ENCODE measurements at places on chromosomes 2 and 18.
A peak's percentile ranks its signal among the peaks of the same experiment; 100 is the strongest.

DNA sequence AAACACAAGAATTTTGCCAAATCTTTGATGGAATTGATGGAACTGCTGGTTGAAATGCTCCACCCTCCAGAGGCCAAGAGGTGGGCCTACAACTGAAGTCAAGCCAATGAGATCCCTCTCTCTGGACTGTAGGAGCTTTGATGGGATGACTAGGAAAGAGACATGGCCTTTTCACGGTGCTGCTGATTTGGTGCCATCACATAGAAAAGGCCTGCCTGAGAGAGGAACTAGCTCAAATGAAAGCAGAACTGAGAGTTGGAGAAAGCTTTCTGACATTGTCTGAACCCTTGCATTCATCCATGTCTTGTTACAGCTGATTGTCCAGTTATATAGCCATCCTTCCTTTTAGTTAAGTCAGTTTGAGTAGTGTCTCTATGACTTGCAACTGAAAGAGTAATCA lies 283.8 kb upstream of the LYPD1 start:
- DNase-seq: no peak

GRCh38 chr2:88019985-88020384 lies 3.6 kb upstream of the RNU2-63P start:
- DNase-seq: no peak

GRCh38 chr2:72367530-72368225 lies 220.0 kb upstream of the CYP26B1 start:
- peak; percentile 43 for DNase-seq

DNA sequence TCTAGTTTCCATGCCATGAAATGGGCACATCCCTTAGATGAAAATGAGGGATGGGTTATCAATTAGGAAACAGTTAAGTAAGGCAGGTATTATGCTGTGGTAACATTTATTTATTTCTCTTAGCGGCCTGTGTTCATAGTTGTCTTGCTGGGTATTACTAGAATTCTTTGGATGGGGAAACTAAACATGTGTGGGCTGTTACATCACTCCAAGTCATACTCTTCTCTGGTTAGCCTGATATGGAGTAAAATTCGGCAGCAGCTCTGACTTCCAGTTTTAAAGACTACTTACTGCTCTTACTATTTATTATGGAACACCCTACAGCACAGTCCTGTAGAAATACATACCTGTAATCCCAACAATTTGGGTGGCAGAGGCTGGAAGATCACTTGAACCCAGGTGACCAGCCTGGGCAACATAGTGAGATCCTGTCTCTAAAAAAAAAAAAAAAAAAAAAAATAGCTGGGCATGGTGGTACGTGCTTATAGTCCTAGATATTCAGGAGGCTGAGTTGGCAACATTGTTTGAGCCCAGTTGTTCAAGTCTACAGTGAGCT lies 33.1 kb upstream of the RASGRP3 start:
- no peak for DNase-seq

- DNase-seq: no peak
Observed at GRCh38 chr18:3148930-3149535, 70.7 kb downstream of the MYOM1 start.

DNA sequence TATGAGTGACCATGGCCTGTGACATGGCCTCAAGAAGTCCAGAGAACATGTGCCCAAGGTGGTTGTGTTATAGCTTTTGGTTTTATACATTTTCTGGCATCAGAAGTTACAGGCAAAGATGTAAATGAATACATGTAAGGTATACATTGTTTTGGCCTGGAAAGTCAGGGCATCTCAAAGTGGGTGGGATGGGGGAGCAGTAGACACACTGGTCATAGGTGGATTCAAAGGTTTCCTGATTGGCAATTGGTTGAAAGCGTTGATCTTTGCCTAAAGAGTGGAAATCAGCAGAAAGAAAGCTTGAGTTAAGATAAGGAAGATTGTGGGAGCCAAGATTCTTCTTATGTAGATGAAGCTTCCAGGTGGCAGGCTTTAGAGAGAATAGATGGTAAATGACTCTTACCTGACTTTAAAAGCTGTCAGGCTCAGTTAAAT lies 62.1 kb upstream of the DYNAP start:
- DNase-seq: no peak

GRCh38 chr2:99593692-99594427 lies 104.0 kb upstream of the REV1 start:
- no peak for DNase-seq

- DNase-seq: no peak
Observed at GRCh38 chr2:942775-943460, 7.7 kb upstream of the SNTG2 start.

DNA sequence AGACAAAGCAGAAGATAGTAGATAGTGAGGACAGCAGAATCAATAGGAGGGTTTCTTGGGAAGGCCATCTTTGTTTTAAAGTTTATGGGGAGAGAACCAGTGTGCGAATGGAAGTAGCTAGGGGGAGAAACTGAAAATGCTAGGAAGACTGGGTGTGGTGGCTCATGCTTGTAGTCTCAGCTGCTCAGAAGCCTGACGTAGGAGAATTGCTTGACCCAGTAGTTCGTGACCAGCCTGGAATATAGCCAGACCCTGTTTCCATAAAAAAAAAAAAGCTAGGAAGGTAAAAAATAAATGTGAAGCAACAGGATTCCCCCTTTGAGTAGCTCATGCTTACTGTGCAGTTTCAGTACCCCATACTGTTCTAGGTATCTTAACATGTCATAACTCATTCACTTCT lies 19.2 kb upstream of the DRC1 start:
- no peak for DNase-seq

- peak; percentile 76 for DNase-seq
Observed at GRCh38 chr2:38076152-38076709, 280 bp upstream of the CYP1B1 start.

DNA sequence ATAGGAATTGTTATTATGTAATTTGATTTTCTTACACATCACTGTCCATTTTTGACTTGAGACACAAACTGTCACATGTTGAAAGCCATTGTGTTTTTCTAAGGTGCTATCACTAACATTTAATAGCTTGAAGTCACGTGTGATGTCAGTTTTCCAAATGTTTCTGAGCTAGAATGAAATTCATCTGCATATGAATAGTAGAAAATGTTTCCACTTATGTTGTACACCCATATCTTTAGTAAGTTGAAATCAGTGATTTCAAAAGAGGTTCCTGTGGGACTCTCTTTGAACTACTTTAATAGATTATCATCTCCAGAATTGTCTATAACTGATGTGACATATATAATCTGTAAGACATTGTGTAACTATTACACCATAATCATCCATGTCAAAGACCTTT lies 27.8 kb downstream of the ABCG5 start:
- DNase-seq: no peak

DNA sequence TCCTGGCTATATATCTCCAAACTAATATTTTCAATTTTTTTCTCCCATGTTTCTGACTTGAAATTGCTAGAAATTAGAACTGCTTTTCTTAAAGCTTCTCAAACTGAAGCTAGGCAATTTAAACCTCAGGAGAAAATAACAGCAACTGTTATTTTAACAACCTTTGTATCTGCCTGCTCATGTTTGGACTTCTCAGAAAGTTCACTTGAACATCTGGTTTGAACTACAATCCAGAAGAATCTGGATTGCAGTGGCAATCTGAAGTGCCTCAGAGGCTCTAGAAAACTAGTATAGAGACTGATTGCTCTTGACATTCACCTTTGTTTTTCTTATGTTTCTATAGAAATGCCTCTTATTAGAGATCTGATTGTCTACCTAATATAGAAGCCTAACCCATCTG lies 64.1 kb downstream of the STAT4 start:
- no peak for DNase-seq

GRCh38 chr2:33215299-33215698 lies 261.1 kb upstream of the RASGRP3 start:
- DNase-seq: peak; percentile 52

GRCh38 chr2:176193048-176193447 lies 4.6 kb downstream of the HOXD1 start:
- no peak for DNase-seq

GRCh38 chr2:10120877-10121574 lies 1.5 kb upstream of the RRM2 start:
- DNase-seq: no peak

DNA sequence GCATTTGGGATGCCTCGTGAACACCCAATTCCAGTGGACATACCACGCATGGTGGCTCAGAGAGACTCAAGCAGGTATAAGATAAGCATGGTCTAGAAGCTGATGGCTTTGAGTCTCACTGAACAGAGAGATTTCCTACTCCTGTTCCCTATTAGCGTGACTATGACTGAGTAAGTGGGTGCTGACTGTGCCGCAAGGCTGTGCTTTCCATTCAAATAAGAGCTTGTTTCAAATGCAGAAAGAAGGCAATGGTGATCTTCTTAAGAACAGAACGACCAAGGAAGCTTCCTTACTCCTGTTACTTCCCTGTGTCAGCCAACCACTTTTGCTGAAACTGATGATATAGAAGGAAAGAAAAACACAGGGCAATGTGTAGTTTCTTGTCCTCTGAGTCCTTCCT lies 63.5 kb upstream of the IGFBP2 start:
- no peak for DNase-seq

DNA sequence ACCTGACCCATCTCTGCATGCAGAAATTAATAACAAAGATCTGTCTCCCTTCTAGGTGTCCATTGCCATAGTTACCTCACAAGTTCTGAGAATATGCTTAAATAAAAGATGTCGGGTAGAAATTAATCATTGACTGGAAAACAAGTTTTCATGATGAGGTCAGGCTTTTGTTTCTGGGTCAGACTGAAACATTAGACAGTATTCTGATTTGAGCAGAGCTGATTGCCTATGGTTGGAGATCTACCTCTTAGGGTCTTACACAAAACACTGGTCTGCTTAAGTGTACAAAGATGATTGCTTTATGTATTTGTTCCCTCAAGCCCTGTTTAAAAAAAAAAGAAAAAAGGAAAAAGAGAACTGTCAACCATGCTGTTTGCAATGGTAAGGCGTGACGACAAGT lies 956.4 kb downstream of the CPS1 start:
- DNase-seq: no peak

DNA sequence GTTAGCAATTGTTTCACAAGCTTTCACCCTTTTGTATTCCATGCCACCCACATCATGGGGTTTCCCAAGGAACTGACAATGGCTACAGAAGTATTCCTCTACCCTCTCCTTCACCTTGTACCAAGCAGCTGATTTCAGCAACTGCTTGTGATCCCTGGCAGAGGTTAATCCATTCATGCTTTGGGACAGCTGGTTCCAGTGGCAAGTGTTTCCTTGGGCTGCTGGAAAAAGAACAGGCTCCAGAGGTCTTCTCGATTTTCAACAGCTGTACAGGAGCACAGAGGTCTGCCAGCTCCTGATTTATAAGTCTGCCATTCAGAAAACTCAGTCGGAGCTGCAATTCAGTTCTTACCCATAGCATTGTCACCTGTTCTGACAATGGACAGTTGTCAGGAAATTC lies 239.2 kb upstream of the CWC22 start:
- no peak for DNase-seq

DNA sequence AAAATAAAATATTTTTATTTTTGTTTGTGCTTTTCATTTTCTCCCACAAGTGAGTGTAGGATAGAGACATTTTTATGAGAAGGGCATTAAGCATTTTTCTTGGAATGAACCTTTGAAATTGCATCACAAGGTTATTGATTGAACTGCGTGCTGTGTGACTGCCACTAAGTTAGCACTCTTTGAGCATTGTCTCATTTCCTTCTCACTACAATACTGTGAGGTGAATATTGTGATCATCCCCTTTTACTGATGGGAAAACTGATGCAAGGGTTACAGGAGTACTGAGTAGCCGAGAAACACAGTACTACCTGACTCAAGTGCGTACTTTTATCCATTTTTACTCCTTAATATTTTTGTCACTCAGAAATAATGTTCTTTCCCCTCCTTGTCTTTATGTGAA lies 2.0 kb downstream of the NBEAL1 start:
- DNase-seq: no peak

DNA sequence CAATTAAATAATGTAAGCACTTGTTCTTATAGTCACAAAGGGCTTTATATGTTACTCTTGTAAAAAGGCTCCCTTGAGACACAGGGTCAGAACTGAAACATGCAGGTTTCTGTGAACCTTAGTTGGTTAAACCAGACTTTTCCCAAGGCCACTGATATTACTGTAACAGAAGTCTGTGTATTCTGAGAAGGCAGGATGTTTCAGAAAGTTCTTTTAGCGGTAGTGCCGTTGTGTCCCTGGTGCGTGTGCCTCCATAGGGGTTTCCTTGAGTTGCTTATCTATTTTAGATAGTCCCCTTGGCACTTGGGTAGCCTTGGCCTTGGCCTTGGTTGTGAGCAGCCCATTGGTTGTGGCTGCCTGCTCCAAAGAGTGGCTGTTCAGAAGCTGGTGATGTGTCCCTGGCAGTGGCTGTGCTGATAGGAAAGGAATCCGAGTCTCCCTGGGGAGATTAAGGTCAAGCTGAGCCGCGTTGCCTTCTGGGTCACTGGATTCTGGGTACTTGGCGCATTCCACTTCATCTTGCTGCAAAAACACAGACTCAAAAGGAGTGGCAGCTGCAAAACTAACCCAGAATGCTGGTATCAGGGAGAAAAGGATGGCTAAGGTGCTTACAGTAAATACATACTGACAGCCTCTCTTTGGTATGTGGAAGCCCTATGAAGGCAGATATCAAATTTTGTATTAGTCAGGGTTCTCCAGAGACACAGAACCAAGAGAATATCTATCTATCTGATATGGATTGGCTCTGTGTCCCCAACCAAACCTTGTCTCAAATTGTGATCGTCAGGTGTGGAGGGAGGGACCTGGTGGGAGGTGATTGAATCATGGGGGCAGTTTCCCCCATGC lies 69.7 kb downstream of the FHOD3 start:
- DNase-seq: peak; percentile 74

GRCh38 chr18:34707670-34708069 lies 2.4 kb upstream of the DTNA start:
- DNase-seq: no peak

DNA sequence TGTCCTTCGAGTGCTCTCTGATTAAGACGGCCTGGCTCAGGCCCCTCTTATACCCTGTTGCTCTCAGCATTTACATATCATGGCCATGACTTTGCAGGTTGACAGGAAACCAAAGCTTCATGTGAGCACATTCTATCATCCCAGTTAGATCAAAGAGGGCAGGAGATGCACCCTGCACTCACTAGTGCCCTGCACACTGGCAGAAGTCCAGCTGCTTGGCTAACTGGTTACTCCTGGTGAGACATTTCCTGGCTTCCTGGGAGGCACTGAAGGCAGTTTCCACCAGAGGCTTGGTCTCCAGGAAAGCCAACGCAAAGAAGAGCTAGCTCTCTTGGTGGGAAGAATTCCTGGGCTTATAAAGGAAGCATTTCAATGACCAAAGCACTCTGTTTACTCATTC lies 66.3 kb downstream of the LIPG start:
- no peak for DNase-seq

DNA sequence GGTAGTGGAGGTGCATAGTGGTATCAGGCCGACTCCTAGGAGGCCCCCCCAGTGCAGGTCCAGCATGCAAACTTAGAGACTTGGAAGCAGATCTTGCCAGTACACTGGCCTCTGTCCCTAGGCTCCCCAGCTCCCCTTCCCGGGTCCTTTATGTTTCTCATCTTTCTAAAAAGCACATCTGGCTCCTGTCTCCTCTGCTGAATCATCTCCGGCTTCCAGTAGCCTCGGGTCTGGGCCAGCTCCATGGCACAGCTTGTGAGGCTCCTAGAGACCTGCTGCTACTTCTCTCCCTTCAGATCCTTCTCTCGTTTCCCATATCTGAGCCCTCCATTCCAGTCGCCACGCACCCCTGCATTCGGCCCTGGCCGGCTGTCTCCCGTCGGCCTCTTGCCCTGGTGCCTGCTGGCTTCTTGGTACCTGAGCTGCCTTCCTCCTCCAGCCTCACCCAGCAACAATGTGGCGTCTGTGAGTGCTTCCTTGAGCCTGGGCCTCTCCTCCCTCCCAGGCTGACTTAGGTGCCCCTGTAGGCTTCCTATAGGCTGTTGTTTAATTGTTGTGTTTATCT lies 6.6 kb downstream of the TRAF3IP1 start:
- DNase-seq: no peak
